Naive B cell (primary cell): ENCODE measurements at places on chromosomes 6 and 20.

DNA sequence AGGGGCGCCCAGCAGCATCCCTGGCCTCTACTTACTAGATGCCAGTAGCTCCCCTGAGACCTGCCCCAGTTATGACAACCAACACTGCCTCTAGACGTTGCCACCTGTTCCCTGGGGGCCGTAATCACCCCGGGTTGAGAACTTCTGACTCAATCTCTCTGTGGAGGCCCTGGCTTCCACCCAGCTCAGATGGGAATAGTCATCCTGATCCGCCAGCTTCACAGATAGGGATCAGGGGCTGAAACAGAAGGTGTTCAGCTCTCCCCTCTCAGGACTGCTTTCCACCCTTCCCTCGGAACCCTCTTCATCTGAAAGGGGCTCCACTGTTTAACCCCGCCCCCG, 3.3 kb downstream of the CAPN11 start:
- DNase-seq = no peak

DNA sequence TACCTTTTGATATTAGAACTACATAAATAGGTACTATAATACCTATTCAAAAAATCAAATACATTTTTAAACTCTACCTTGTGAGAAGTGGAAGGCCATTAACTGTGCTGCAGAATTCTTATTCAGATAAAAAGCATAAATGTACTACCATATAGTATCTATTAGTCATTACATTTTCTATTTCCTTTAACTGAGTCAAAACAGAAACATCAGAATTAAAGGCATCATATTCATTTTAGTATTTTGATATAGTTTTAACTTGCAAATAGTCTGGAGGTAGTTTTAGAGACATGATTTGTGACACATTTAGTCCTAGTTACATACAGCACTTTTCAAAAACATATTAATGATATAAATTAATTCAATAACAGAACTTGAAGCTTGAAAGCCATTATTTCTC, 39.9 kb upstream of the TAB2 start:
- no peak for DNase-seq

GRCh38 chr6:146741609-146742008, 142.8 kb downstream of the ADGB start:
- no peak for DNase-seq

- DNase-seq = no peak
These were observed 120.3 kb upstream of the MAFB start for GRCh38 chr20:40809361-40809760.

DNA sequence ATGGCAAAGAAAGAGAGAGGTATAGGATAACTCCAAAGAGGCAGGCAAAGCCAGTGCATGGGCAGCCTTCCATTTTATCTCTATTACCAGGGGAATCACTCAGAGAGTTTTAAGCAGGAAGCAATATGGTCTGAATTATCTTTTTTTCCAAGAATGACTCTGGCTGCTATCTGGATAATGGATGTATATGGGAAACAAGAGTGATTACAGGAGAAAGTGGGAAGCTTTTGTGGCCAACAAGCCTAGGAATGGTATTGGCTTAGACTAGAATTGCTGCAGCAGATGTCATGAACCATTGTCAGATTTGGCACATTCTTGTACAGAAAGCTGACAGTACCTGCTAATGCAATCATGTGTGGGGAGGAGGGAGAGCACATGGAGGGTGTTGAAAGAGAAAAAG, 73.0 kb upstream of the BTBD3 start:
- no peak for DNase-seq

- no peak for DNase-seq
These were observed 12.4 kb upstream of the CSNK2A1 start for GRCh38 chr20:555976-556385.

- no peak for DNase-seq
These were observed 5.0 kb downstream of the HLA-A start for GRCh38 chr6:29947077-29947980.

DNA sequence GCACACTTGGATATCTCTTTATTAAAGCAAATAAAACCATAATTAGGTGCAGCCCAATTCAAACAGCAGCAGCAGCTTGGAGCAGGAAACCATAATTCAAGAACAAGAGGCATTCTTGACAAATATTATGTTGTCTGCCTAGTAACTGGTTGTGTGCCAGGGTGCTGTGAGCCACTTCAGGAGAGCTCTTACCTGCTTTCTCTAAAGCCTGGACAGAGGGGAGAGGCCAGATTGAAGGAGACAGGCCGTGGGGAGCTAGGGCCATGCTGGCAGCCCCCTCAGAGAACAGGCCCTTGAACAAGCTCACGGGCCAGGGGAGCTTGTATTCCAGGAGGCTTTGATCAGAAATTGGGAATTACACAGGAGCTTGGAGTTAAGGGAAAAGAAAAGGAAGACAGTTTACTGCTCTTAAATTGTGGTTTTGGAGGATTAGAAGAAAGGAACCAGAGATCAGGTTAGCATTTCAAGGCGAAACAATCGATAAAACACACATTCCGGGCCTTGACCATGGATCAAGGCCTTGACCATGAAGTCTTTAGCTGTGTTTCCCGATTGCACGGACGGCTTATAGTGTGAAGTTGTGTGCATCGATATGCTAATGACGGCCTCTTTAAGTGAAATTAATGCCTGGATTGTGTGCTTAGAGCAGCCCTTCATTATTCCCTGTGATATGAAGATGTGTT, 69.8 kb upstream of the NKX2-2 start:
- no peak for DNase-seq

- DNase-seq = no peak
These were observed 377.1 kb downstream of the ESR1 start for GRCh38 chr6:152184573-152184916.

GRCh38 chr6:31086788-31087440, 25.5 kb downstream of the C6orf15 start:
- no peak for DNase-seq

DNA sequence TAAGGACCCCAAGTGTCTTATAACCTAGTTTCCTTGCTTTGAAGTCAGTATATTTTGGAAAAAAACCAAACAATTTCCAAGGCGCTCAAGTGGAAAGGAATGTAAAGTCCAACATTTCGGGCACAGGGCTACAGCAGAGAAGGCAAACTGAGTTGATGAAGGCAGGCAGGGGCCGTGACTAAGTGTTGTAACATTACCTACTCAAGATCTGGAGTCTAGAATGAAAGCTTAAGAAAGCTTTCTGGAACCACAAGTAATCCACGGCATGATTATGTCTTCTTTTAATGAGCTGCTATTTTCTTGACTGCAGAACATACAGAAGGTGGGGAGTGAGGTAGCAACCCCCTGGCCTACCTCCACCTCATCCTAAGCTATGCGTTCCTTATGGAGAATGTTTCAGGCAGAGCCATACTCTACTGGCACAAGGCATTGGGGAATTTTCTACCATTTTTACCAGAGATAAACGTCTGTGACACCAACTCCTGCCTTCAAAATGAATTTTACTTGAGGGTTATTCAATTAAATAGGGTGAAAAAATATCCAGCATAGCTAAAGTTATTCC, 4.3 kb downstream of the PPP1R10 start:
- no peak for DNase-seq

- DNase-seq = no peak
These were observed 54.1 kb downstream of the CDS2 start for GRCh38 chr20:5180933-5181332.

- no peak for DNase-seq
These were observed 382.6 kb upstream of the JAG1 start for GRCh38 chr20:11056414-11056813.

GRCh38 chr6:36633915-36634314, 39.8 kb downstream of the SRSF3 start:
- DNase-seq = no peak

DNA sequence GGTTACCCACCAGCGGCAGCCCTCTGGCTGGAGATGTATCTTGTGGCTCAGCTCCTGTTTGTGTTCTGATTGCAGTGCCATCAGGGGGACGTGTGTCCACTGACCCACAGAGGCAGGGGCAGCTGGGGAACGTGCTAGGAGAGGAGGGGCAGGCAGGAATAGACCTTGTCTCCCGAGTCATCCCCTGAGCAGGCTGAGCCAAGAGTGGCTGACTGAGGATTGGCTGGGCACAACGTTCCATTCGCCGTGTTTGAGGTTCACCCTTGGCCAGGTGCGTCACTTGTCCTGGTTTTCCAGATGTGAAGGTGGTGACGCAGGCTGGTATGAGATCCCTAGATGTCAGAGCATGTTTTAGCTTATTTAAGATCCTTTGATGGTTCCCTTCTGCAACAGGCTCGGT, 57.7 kb downstream of the ADNP start:
- no peak for DNase-seq

- no peak for DNase-seq
These were observed 3.6 kb downstream of the GZF1 start for GRCh38 chr20:23365390-23366165.

- DNase-seq = no peak
These were observed 83.3 kb downstream of the SSR1 start for GRCh38 chr6:7229376-7230326.

DNA sequence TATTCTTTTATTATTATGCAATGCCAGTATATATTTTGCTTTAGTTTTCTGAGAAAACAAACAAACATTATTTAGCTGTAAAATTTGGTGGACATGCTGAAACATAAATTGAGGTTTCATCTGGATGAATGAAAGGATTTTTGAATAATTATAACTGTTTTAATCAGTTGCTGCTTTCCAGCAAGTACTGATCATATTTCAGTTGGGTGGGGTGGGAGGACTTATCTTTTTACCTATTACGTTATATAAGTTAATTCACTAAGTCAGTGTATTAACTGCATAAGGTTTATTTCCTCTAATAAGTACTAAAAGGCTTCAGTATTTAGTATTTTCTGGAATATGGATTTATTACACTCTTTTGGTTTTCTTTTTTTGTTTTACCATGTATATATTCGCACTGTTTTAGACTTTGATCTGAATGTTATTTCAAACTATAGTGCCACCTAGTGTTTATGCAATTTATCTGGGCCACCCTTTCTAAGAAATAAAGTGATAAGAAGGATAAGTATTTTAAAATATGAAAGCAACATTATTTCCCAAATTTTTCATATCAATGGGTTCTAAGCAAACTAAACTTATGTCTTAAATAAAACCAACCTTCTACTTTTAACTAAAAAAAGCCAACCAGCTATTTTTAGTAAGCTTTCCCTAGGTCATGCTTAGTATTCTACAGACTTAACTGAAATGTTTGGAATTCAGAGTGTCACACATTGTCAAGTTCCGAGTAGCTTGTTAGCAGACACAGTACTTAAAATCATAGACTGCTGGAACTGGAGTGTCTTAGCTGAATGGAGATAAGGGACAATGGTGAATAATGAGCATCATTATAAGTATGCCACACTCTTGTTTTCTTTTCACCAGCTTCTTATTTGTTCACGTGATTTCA, 105.4 kb upstream of the MCHR2 start:
- DNase-seq = no peak
